ENCODE measurements at places on chromosomes 5 and 9.

DNA sequence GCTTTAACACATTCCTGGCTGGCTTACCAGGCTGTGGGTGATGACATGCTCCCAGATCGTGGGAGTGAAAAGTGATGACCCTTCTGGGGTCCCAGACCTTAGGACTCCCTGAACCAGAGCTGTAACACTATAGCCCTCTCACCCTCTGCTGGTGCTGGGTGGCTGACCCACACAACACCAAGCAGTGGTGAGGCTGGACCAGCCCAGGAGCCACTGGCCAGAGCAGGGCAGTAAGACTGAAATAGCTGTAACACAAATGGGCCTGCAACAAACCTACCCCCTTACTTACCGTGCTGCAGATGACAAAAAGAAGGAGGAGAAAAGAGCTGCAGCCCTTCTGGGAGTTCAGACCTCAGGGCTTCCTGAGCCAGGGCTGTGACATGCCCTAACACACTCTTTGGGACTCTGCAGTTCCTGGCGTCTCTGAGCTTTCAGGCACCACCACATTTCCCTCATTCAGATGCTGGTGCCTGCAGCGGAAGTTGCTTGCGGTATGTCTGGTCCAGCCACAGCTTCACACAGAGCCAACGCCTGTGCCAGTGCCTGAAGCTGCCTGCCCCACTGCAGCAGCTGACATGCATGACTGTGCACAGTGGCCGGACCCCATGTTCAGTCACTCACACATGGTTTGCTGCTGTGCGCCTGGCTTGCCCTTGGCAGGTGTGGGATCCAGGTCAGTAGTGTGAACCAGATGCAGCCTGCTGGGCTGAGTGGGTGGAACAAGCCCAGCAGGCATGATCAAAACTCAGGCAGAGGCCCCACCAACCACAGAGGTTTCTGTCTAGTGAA, 1247.4 kb downstream of the EFNA5 start:
- no peak for DNase-seq

DNA sequence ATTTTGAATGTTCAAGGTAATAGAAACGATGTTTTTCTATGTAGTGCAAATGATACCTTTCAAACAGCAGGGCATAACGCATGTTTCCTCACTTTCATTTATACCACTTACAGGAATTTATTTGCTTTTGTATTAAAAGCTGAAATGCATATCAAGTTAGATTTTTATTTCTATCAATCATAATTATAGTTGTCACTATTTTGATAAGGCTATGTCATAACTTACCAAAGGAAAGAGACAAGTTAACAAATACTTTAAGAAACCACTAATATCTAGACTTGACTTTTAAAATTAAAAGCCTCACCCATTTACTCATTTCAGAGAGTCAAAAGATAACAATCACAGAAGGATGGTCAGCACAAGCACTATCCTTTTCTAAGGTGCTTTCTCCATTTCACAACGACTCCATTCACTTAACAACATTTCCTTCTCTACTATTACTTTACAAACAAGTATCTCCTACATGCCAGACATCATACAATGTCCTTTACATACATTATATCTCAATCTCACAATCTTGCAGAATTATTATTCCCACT, 12.6 kb downstream of the ERP44 start:
- DNase-seq = no peak

DNA sequence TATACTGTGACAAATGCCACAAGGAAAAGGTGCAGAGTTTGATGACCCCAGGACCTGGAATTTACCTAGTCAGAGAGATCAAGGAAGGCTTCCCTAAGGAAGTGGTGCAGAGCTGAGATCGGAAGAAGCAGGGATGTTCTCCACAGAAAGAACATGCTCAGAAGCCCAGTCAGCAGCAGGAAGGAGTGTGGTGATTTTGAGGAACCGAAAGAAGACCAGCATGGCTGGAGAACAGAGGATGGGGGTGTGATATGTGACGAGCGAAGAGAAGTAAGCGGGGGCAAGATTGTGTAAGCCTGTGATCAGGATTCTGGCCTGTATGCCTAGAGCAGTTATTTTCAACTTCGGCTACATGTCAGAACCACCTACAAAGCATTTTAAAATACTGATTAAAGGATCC, 18.7 kb upstream of the PIK3R1 start:
- no peak for DNase-seq

DNA sequence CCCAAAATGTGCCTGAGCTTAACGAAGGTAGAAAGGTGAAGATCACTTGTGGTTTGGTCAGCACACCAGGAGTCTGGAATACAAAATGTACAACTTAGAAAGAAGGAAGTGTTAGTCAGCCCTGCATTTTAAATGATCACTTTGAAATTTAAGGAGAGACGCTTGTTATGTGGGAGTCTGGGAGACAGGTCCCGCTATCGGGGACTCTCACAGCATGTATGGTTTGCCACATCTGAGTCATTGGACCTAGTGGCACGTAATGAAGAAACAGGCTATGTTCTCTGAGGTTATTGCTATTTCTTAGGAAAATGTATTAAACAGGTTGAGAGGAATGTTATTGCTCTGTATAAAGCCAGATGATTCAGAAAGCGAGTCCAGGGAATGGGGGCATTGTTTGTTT, 2362.5 kb upstream of the WWC1 start:
- DNase-seq = no peak

DNA sequence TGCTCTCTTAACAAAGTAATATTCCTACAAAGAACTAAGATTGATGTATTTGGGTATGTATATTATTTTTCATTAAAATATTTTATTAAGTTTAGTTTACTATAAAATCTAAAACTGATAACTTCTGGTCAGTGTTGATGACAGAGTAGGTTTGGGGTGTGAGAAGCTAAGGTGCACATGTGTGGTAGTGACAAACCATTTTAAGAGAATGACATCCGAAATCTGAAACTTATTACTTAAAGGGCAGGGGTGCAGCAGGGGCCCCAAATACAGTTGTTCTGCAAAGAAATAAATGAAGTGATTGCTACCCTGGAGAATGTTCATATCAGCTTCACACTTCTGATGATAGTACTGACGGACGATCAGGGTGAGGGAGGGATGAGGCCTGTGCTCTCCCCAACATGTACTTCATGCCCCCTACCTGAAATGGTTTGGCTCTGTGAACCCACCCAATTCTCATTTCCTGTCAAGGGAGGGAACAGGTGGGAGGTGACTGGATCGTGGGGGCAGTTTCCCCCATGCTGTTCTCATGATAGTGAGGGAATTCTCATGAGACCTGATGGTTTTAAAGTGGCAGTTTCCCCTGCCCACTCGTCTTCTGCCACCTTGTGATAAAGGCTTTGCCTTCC, 125.3 kb upstream of the RFX3 start:
- DNase-seq = no peak

GRCh38 chr9:7394002-7394774, 405.4 kb downstream of the DMAC1 start:
- DNase-seq = peak; percentile 18

DNA sequence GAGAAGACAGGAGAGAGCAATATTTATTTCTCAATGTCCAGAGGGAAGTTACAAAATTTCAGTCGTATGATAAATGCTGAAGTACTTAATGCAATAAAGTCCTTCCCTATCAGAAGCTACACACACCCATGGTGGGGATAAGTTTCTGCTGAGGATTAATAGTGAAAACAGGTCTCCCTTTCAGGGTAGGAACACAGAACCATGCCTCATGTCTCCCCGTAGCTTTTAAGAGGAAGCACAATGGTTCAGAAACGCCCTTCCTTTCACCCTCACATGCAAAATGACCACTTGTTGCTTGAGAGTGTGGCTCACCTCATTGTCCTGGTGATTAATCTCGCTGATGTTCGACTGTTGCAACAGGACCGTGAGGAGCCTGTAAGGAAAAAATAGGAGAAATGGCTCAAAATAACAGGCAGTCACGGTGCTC, 73.6 kb downstream of the ANKRD55 start:
- DNase-seq = no peak

DNA sequence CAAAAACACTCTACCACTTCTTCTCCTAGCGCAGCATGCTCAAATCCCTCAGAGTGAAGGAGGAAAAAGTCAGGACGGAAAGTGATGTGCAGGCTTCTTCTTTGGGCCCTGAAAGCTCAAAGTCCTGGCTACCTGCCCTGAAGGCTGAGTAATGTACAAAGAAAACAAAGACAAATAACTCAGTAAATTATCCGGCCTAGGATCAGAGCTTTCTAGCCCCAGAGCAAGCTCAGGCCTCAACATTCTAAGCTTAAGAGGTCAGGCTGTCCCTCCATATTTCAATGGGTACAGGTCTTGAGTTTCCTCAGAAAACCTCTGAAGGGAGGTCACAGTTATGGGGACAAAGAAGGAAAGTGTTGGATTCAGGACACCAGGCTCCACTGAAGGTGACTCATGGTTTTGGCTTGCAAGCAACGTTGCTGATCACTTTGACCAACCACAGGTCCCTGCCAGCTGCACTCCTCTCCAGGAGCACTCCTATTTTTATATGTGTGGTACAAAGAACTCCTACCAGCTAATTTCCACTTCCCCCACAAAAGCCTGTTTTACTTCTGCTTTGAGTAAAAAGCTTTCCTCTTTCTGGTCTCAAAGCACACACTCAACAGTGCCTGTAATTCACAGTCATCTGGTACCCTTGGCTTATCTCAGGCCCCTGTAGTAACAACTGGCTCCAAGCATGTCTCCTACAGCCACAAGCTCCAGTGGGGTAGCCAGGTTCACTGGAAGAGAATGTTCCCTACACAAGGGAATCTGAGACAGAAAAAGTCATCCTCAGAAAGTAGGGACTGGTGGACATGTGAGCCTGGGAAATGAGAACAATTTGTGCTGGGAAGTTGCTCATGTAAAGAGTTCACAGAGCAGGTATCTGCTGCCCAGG, 115.7 kb downstream of the UGCG start:
- DNase-seq = no peak

DNA sequence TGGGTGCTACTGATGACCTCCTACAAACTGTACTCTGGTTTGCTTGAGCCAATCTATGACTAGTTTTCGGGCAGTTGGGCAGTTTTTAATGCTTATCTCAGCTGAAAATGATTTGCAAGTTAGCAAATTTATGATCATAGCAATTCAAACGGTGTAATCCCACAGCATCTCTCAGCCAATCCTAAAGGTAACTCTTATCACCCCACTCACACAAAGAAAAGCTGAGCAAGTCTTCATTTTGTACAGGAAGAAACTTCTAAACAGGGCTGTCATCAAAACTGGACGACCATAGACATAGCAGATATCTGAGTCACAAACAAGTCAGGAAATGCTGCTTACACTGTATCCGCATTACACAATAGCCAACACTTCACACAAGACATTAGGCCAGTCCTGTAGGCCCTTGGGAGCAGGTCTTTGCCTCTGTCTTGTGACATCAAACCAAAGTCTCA, 2.6 kb upstream of the ENC1 start:
- no peak for DNase-seq

DNA sequence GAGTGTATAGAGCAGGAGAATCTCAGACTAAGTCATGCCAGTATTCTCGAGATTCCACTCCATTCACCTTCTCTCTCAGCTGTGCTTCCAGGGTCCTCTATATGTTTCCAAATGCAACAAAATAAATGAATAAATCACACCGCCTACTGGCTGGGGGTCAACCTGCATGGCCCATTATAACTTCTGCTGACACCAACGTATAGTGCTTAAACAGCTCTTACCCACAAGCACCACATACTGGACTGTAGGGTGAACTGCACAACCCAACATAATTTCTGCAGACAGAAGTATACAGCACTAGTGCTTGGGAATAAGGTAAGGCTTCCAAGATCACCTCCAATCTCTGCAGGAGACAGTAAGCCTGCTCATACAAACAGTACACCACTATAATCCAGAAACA, 33.1 kb upstream of the HTR4 start:
- peak; percentile 50 for DNase-seq

DNA sequence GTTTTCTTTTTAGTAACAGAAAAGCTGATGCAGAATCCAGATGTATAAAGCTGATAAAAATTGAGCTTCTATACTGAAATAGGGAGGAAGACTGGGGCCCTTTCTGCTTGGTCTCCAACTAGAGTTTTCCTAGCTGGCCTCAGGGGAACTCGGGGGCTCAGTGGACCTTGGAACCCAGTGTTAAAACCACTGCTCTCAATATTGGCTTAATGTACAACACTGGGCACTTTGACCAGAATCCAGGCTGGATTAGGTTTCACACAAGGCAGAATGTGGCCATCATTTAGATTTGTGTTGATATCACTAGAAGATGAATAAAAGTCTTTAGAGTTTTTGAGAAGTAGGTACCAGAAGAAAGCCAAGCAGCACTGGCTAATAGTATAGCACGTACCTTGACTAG, 114.7 kb downstream of the GDNF start:
- no peak for DNase-seq

DNA sequence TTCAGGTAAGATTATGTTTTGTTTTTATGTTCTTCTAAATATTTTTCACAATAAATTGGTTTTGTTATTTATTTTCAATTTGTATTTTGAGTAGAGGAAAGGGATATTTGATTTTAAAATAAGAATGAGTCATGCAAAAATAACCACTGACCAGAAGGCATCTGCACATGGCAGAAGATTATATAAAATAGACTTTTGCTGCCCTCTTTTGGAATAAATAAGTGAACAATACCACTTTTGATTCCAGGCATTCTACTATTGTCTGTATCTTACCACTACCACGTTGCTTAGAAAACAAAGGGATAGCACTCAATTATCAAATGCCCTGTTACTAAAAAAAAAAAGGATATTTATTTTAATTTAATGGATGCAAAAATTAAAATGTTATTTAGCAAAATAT, 227.3 kb upstream of the ITGA1 start:
- DNase-seq = no peak

DNA sequence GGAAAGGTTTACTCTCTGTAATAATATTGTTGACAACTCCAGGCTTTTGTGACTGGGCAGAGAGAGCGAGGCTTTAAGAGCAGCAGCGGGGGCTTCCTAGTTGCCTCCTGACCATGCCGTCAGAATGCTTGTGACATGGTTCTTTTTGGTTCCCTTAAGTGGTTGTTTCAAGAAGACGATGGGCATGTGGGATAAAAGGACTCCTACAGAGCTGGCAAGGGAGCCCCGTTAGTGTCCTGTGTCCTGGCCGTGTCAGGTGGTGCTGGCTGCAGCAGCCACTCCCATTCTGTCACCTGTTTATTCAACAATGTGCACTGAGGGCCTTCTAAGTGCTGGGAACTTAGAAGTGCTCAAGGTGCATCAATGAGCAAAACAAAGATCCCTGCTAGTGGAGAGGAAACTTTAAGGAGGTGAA, 19.7 kb downstream of the LCP2 start:
- DNase-seq = peak; percentile 22

DNA sequence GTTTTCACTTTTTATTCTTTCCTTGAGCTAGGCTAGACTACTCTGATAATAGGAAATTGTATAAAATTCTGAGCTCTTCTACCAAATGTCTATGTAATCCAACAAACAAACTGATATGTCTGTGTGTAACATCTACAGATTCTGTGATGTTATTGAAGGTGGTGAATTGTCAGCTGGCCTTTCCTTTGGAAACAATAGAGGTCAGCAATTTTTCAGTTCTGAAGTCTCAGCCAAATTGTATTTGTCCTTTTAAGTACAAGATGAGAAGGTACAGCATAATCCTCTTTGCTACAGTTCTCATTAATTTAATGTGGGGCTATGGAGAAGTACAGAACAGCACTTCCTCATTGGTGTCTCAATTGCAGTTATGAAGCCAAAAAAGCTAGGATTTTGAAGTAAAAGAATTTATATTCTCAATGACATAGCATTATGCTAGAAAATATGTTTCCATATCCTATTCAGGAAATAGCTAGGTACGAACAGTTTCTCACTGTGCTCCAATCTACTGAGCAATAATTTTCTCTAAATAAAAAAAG, 198.0 kb downstream of the HINT1 start:
- no peak for DNase-seq
